LHCN-M2 (cell line): ENCODE measurements at places on chromosomes 4 and X. TPM values are rescaled to one million over a fixed set of nuclear protein-coding genes. Genes with fewer than 3 reads are reported as not detected.

GRCh38 chrX:25166546-25166945, 150.8 kb upstream of the ARX start:
- no peak for DNase-seq

- peak; percentile 94 for DNase-seq
Measured at GRCh38 chr4:26140150-26140898, 180.5 kb upstream of the RBPJ start.

GRCh38 chrX:11683057-11683456, 17.3 kb upstream of the ARHGAP6 start:
- no peak for DNase-seq

- no peak for DNase-seq
Measured at GRCh38 chr4:22712529-22712928, 19.8 kb downstream of the GBA3 start.

- DNase-seq: no peak
Measured at GRCh38 chr4:142777045-142777743, 68.9 kb downstream of the INPP4B start.

DNA sequence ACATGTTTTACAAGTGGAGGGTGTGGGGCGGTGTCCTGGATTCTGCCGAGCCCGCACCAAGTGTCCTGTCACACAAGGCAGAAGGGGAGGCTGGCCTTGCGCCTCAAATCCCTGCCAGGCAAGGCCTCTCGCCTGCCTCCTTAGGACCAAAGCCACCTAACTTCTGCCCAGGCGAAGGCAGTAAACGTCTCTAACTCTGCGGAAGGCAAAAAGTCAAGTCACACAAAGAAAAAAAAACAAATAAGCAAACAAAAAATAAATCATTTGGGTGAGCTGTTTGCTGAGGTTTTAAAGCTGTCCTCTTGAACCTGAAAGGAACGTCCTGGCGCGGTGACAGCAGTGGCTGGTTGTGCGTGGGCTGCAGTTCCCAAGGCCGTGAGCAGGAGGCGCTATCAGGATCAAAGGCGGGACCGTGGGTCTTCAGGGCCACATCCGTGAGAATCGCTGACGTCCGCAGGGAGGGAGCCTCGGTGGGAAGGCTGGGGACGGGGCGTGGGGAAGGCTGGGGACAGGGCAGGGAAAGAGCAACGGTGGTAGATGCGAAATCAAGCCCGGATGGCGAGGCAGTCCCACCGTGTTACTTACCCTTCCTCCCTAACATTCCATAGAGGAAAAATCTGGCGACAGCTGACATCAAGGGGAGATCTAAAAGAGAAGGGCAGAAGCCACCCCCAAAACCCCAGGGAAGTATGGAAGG, 99.1 kb downstream of the TRAPPC11 start:
- no peak for DNase-seq

GRCh38 chr4:2763511-2763967, 7.4 kb upstream of the TNIP2 start:
- DNase-seq: no peak

DNA sequence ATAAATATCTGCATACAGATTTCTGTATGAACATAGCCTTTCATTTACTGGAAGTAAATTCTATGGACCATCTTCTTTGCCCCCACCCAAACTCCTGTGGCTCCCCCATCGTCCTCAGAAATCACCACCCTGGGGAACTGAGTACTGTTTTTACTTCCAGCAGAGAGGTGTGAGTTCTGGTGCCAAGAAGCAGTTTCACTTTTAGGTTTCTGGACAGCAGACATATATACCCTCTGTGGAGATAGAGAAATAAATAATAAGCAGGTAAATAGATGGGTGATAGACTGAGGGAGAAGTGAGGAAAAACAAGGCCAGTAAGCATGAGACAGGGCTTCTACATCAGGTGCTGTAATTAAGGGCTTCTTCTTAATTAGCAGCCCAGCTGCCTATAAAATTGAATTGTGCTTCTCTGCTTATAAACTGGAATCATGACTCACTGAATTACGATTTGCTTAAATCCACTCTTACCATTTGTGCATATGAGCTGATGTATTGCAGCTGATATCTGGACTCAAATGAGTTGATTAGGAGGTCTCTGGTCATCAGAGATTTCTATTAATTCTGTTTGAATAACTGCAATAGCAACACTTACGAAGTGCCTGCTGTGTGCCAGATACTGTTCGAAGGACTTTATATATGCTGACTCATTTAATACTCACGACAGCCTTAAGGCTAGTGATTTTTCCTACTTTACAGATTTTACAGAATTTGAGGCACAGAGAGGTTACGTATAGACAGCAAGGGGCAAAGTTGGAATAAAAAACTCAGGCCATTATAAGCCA, 60.8 kb upstream of the DHX15 start:
- DNase-seq: no peak

CTPS2 gene
- total RNA-seq: 9.2 and 10.8 TPM in 2 replicates

NLRP2B gene
- not detected in 2 replicates for total RNA-seq

DDX53 gene
- total RNA-seq: not detected in 2 replicates

DMRTC1 gene
- total RNA-seq: not detected in 2 replicates

TACR3 gene
- 0.06 and 0.17 TPM in 2 replicates for total RNA-seq

CPZ gene
- 2.8 and 4.1 TPM in 2 replicates for total RNA-seq

GDPD2 gene
- not detected in 2 replicates for total RNA-seq

AKAP14 gene
- total RNA-seq: not detected in 2 replicates
